ENCODE measurements at places on chromosomes 6 and 20. TPM values are rescaled to one million over a fixed set of nuclear protein-coding genes. Genes with fewer than 3 reads are reported as not detected.

DNA sequence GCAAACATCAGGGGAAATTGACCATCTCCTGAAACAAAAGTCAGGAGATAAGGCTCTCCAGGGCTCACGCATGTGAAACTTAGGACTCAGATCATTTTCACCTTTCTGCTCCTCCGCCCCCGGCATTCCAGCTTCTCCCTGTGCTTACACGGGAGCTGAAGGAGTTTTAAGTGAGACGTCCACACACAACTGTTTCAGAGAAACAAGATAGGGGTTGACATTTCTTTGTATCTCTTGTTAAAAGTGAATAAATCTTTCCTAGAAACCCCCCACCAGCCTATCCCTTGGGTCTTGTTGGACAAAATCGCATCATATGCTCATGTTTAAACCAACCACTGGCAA lies 46.1 kb downstream of the FAM50B start:
- DNase-seq: no peak

- DNase-seq: no peak
Observed at GRCh38 chr20:18738888-18739287, 74.7 kb upstream of the SCP2D1 start.

PRPF6 gene
- 94.5 TPM for total RNA-seq

BPI gene
- total RNA-seq: not detected

All from renal cortical epithelial cell (primary cell).